ENCODE measurements at places on chromosomes 4 and X. TPM values are rescaled to one million over a fixed set of nuclear protein-coding genes. Genes with fewer than 3 reads are reported as not detected.

Gene NXF2
- total RNA-seq = not detected

Gene AFM
- total RNA-seq = not detected

Gene COX7B2
- not detected for total RNA-seq

Gene PDE5A
- 1.7 TPM for total RNA-seq

Gene RASSF6
- under 0.01 TPM for total RNA-seq

Gene DDX3X
- total RNA-seq = 470 TPM

Gene XAGE3
- not detected for total RNA-seq

Gene PNMA5
- total RNA-seq = not detected

Gene VCX3A
- total RNA-seq = not detected

Gene PRRG3
- not detected for total RNA-seq

Gene GAB1
- 25.8 TPM for total RNA-seq

Gene CENPE
- total RNA-seq = 39.1 TPM

Gene DUSP9
- total RNA-seq = 0.05 TPM

Gene CD38
- 22.0 TPM for total RNA-seq

Gene GASK1B
- 205 TPM for total RNA-seq

Gene TMEM47
- 8.7 TPM for total RNA-seq

Measured in dermis blood vessel endothelial cell (primary cell).